ENCODE measurements at places on chromosomes 4 and X.

GRCh38 chr4:100372432-100372831, 145.4 kb downstream of the EMCN start:
- DNase-seq = no peak

DNA sequence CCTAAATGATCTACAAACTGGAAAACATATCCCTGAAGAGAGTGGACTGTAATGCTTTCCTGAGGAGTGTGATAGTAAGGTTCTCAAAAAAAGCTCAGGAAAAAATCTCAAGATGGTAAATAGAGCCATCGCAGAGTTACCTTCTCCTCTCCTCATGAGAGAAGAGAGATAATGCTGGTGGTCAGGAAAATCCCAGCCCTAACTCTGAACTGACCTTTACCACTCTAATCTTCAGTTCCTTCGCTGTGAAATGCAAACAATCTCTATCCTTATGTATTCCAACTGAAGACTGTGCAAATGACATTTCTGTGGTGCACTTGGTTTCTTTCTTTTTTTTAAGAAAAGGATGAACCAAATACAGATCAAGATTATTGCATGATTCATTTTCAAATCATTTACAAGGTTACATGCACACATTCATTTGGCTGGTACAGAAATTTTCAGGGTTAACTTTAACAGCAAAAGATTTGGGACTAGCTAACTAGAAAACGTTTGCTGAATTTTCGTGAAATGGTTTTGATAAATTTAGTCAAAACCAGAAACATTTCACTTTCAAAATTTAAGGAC, 8.3 kb downstream of the PPM1K start:
- DNase-seq = no peak

DNA sequence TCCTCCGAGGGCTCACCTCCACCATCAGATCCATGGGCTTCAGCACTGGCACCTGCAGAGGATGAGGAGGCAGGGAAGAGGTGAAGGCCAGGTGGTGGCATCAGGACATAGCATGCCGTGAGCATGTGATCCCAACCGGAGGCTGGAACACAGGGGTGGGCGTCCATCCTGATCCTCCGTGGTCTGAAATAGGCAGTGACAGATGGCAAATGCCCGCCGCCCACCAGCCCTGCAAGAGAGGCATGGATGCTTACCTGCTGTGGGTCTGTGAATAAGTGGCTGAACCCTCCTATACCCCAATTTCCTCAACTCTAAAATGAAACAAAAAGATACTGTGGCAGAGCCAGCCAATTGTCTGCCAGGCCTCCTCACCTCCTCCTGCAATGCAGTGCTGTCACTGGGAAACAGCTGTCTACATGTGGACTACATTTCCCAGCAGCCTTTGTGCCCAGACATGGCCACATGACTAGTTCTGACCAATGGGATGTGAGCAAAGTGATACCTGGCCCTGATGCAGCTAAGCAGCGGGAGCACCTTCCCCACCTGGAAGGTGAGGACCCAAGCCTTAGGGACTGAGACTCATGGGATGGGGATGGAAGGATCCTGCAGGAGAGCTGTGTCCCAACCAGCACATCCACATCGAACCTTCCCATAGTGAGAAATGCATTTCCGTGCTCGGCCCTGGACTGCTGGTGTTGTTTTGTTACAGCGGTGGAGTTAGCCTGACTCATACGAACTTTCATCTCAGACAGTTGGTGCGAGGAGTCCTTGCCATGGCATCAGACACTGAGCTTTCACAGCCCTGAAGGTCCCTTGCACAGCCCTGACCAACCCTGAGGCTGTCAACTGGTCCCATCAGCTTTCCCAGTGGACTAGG, 99.5 kb downstream of the PPP2R2C start:
- no peak for DNase-seq

DNA sequence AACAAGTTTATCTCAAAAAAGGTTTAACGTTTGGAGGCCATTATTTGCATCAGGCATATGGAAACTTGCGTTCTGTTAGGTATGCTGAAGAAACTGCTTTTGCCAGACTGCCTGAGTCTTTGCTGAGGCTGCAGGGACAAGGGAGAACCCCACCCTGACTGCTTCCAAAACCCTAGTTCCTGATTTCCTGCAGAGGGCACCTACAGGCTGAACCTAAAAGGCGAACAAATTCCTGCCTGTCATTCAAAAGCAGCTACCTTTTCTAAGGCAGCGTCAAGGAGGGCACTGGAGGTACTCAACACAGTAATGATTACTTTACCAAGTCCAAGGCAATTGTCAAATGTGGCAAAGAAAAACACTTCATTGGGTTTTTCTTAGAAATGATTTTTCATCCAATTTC, 578 bp upstream of the CORIN start:
- DNase-seq = peak; percentile 32

GRCh38 chr4:153546280-153546679, 80.1 kb downstream of the TMEM131L start:
- DNase-seq = no peak
